Tibial nerve (tissue), 4 donors: ENCODE measurements at places on chromosomes 1 and 21. TPM values are rescaled to one million over a fixed set of nuclear protein-coding genes. Genes with fewer than 3 reads are reported as not detected.

Gene LCE3D
- total RNA-seq = not detected

Gene OR6K6
- not detected for total RNA-seq

Gene CD101
- under 0.01 TPM for total RNA-seq

Gene KIF1B
- total RNA-seq = 76.2 TPM

Gene AMY1A
- not detected for total RNA-seq

GRCh38 chr1:25432749-25433388 lies 2.2 kb downstream of the MACO1 start:
- no peak for DNase-seq

DNA sequence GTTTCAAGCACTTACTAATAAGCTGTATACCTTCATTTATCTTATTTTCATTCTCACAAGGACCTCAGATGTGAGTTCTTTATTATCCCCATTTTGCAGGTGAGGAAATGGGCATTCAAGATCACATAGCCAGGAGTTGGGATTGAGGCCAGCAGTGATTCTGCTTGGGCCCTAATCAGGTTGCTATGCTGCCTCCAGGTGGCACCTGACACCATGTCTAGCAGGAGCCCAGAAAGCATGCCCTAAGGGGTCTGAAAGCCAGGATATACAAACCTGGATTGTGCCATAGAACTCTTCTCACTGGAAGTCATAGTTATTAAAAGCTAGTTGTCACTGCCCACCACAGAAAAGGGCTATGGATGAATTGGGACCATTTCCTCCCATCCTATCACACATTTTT lies 61.1 kb downstream of the FYB2 start:
- DNase-seq = no peak

- no peak for DNase-seq
Observed at GRCh38 chr1:164559342-164560051, 513 bp downstream of the PBX1 start.

GRCh38 chr1:205971082-205971481 lies 27.8 kb upstream of the SLC26A9 start:
- DNase-seq = no peak

GRCh38 chr1:57468641-57469523 lies 45.0 kb upstream of the DAB1 start:
- DNase-seq = no peak

Gene ATG4C
- total RNA-seq = 8.6 TPM

Gene GUCA2A
- not detected for total RNA-seq

DNA sequence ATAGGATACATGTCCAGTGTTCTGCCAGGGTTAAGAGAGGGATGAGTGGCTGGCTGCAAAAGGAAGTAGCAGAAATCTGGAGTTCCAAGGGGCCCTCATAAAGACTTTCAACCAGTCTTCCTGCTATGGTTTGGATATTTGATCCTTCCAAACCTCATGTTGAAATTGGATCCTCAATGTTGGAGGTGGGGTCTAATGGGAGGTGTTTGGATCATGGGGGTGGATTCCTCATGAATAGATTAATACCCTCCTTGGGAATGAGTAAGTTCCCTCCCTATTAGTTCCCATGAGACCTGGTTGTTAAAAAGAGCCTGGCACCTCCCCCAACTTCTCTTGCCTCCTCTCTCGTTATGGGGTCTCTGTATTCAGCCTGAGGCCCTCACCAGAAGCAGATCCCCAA lies 10.1 kb upstream of the GNG12 start:
- DNase-seq = no peak

Gene KRTAP13-2
- total RNA-seq = not detected

GRCh38 chr1:1348420-1349255 lies 580 bp downstream of the DVL1 start:
- no peak for DNase-seq

GRCh38 chr1:186965847-186966246 lies 137.1 kb downstream of the PLA2G4A start:
- no peak for DNase-seq

Gene RCC2
- total RNA-seq = 44.1 TPM

DNA sequence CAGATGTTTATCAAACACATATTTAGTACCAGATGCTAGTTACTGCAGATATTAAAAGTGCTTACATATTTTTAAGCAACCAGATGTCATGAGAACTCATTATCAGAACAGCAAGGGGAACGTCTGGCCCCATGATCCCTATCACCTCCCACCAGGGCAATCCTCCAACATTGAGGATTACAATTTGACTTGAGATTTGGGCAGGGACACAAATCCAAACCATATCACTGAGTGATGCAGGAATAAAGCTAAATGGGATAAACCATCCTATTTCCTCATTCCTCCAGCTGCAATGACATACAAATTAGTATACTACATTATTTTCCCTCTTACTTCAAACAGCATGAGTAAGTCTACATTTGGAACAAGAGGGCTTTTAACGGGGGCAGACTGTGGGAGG lies 3.1 kb upstream of the KCNK2 start:
- DNase-seq = no peak

DNA sequence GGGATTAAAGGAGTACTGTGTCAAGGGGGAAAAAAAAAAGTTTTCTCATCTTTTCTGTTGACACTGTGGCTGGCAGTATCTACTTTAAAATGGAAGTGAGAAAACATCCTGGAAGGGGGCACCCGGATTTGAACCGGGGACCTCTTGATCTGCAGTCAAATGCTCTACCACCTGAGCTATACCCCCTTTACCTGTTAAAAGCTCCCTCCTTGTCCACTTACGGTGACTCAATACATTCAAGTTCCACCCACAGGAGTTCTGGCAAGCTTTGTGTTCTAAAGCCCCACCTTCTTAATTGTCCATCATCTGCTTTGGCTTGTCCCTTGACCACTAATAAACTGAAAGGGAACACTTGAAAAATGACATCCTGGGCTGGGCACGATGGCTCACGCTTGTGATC lies 68.2 kb downstream of the FNBP1L start:
- no peak for DNase-seq

- DNase-seq = no peak
Observed at GRCh38 chr1:24659993-24660665, 17.0 kb downstream of the SRRM1 start.

DNA sequence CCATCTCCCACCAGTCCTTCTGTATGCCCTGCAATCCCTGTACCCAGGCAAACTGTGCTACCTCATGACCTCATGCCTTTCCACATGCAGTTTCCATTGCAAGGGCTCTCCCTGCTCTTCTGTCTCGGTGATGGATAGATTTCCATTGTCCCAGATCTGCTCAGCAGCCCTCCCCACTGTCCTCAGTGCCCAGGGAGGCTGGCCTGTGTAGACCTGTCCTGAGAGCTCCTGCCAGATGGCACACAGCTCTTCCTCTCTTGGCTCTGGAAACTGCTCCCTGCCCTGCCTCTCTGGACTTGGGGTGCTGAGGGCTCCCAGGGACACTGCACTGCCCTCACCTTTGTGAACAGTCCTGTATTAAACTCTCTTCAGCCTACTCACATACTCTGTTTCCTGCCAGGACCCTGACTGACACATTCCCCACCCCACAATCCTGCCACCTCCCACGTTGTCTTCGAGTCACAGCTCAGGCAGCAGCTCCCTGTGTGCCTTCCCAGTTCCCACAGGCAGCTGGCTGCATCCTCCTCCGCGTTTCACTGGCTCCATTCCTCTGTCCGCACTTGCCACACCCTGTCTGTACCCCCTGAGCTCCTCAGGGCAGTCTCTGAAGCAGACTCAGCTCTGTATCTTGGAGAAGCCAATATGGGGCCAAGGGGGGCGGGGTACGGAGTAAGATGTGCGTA lies 57.0 kb downstream of the SPATA46 start:
- no peak for DNase-seq
